ENCODE measurements at places on chromosomes 4 and X.

GRCh38 chr4:114077610-114078009 lies 98.2 kb upstream of the ARSJ start:
- no peak for DNase-seq

DNA sequence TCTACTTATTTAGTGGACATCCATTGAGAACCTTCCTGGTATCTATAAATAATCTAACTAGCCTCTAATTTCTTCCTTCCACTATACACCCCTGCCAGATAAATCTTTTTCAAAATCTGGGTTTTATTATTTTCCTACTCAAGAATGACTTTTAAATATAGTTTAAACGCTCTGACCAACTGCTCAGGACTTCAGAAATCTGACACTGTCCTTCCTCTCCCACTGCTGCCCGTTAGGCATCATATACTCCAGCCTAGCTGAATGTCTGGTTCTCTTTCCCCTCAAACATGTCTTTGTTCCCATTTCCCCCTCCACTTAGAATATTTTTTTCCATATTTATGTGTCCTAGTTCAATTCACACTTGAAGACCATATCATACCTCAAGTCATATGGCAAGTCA lies 35.2 kb upstream of the CBLL2 start:
- no peak for DNase-seq

- no peak for DNase-seq
Measured at GRCh38 chrX:2523911-2524310, 23.1 kb upstream of the DHRSX start.

DNA sequence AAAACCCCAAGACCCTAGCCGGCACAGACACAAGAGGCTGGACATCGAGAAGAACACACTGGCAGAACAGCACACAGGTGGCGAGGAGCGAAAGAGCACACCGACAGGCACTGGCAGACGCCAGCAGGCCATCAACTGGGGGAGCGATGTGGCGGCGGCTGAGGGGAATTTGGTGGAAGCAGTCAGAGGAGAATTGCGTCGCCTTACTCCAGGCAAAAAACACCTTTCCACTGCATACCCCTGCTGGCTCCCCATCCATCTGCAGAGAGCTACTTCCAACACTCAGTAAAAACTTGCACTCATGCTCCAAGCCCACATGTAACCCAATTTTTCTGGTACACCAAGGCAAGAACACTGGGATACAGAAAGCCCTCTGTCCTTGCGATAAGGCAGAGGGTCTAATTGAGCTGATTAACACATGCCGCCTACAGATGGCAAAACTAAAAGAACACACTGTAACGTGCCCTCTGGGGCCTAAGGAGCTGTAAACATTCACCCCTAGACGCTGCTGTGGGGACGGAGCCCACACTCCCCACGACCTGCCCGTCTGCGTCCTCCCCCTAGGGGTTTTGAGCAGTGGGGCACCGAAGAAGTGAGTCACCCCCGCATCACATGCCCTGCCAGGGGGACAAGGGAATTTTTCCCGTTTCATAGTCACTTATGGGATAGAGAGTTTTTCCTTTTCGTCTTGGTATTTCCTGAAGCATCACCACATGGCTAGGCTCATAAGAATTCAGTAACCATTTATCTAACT lies 262.3 kb downstream of the KCTD8 start:
- no peak for DNase-seq

DNA sequence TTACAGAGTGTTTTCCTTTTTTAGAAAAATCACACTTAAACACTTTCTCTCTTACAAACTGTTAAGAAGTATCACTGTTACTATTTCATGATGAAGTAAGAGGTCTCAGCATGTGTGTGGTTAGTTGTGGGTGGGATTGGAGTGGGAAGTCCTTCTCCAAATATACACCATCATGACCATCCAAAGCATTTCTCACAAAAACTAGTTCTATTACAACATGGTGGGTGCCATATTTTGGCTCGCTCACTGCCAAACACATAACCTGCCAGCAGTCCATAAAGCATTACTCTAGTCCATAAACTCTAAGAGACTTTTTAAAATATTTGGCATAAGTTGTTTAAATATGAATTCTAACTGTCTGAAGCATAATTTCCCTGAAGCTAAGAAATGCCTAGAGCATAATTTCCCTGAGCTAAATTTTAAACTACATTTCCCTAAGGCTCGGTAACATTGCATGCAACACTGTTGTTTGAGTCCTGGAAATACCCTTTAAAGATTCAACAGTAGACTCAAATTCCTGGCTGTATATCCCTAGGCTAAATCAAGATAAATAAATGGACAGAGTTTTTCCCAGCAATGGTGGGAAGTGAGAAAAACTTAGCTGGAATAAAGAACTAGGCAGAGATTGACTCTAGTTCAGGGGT lies 415.0 kb upstream of the INTU start:
- DNase-seq = no peak

Measured in esophagus squamous epithelium (tissue), 5 donors.